ENCODE measurements at places on chromosomes 5 and 9.

DNA sequence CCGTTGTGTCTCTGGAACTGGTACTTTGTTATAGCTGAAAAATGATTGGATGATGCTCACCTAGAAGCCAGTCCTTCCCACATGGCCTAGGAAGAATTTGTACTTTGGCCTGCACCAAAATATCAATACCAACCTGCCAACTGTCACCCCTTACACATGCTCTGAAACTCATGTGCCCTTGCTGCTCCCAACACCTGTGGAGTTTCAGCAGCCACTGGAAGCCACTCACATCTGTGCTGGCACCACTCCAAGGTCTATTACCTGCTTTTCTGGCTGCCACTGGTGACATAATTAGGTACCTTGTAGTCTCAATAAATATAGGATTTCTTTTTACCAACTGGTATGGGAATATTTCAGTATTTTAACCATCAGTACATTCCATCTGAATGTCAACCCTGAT lies 363.6 kb downstream of the SH3GL2 start:
- DNase-seq: no peak

DNA sequence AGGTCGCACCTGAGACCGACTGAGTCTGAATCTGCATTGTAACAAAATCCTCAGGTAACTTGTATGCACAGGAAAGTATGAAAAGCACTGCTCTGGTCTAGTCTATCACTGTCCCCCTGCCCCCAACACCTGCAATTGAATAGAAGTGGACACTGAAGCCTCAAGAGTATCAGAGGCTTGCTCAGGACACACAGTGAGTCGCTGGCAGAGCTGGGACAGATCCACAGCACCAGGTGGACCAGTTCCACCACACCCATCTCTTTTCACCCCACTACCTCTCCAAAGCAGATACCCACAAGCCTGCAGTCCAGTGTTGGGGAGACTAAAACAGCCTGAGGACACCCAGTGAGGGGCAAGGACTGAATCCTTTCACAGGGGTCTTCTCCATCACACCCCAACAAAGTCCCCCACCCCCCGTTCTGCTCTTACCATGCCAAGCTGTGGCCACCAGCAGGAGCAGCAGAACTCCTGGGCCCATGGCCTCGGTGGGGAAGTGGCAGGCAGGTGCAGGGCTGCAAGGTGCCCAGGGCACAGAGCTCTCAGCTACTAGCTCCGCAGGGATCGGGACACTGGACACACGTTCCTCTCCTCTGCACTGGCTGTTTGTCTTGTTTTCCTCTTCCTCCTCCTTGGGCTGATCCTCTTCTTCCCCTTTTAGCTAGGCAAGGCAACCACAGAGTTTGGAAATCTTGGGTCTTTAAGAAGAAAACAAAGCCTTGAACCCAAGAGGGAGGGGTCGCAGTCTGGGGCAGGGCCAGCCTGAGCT lies at the start of gene CSF1R:
Gene CSF1R (minus strand): TSS at position 605 of the 766 bp plus-strand sequence. CDS start 127 bp downstream, at position 478.
- no peak for DNase-seq

DNA sequence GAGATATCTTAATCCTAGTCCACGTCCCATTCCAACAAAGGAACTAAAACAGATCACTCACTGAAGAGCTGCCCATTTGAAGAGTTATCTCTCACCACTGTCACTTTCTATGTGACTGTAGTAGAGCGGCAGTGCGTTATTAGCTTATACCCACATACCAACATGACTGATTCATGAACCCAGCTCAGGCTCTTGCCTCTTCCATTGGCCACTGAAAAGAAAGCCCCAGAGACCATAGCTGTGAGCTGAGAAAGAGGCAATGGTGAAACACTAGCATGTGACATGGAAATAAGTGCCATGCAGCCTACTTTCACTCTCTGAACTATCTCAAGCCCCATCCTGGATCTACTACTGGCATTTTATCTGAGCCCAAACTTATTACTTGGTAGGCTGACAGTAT lies 151.7 kb upstream of the MOCS2 start:
- no peak for DNase-seq

- DNase-seq: no peak
Observed at GRCh38 chr9:129624168-129624759, 1.7 kb upstream of the NTMT1 start.

DNA sequence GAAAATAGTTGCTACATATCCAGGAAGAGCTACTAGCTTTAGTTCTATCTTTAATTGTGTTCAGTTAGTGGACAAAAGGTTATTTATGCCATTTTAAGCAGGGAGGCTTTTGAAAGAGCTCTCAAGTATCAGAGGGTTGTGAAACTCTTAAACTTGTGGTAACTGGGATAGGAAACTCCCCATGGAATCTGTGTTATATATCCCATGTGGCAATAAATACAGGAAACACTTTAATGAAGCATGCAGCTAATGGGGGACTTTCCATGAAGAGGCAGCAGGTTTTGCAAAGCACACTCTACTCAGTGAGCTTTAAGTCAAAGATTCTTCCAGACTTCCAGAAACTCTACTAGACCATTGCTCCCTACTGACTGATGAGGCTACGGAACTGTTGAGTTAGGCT lies 805.0 kb upstream of the C9orf72 start:
- no peak for DNase-seq

DNA sequence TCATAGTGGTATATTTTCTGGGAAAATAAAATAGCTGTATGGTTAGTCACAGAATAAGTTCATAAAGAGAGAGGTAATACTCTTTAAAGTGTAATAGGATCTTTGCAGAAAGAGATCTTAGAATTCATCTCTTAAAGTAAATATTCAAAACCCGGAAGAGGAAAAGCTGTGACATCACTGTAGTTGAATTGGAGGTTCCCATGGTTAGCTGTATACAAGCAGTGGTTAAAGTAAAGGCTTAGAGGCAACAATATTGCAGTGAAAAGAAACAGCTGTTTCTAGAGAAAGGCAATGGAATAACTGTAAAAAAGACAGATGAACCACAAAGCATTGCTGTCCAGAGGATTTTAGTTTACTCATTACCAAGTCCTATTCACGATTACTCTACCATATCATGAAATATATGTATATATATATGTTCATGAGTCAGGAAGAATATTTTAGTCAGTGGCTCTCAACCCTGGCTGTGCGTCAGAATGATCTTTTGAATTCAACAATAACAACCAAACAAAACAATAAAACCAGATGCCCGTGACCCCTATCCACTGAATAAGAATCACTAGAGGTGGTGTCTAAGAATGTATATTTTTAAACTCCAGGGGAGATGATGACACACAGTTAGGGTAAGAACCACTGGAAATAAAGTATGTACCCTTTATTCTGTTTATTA lies 4.7 kb downstream of the ERCC6L2 start:
- DNase-seq: no peak

DNA sequence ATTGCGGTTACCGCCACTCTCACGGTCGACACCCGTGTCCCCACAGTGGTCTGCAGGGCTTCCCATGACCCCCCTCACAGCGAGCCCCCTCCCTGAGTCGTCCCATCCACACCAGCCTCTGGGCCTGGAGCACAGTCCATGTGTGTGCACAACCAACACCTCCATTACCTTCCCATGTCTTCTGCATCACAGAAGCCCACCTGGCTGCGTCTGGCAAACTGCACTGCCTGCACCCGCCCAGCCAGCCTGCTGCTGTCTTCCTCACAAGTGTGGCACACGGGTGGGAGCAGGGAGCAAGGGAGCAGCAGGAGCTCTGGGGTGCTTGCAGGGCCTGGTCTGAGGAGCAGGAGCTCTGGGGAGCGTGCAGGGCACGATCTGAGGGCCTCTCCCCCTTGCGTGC lies 415.3 kb upstream of the IRX4 start:
- no peak for DNase-seq

- DNase-seq: no peak
Observed at GRCh38 chr5:72013766-72014624, 93.3 kb upstream of the MAP1B start.

DNA sequence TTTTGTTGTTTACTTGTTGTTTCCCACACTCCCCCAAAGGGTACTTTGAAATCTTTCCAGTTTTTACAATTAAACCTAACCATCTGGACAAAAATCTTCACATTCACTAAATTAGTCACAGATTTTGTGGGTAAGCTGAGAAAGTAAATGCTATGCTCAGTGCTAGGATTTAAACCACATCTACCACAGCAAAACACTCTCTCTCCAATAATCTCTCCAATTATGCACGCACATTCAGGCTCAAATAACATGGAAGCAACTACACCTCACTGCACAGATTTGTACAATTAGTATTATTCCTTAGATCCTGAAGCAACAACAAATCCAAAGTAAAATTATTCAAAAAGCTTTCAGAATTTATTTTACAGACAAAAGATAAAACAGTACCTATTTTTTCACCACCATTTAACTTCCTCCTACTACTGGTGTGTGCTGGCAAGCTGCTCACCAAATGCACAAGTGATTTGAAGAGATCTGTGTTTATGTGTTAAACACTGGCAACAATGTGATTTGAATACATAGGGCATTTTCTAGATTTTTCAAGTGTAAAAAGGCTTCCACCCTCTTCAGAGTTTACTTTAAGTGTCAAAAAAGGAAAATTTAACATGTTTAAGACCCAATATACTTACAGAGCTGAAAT lies 16.6 kb downstream of the ZNF608 start:
- no peak for DNase-seq

DNA sequence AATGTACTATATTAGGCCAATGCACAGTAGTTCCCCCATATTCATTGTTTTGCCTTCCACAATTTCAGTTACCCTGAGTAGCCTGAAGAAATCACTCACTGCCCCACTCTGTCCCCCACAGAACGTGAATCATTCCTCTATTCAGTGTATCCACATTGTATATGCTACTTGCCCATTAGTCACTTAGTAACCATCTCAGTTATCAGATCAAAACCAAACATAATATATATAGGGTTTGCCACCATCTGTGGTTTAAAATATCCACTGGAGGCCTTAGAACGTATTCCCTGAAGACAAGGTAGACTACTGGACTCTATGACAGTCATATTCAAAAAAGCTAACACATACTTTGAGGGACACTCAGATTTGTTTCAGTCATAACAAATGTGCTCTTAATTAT lies 465.7 kb upstream of the RGMB start:
- no peak for DNase-seq

GRCh38 chr9:33719581-33720374 lies 75.6 kb upstream of the PRSS3 start:
- no peak for DNase-seq

DNA sequence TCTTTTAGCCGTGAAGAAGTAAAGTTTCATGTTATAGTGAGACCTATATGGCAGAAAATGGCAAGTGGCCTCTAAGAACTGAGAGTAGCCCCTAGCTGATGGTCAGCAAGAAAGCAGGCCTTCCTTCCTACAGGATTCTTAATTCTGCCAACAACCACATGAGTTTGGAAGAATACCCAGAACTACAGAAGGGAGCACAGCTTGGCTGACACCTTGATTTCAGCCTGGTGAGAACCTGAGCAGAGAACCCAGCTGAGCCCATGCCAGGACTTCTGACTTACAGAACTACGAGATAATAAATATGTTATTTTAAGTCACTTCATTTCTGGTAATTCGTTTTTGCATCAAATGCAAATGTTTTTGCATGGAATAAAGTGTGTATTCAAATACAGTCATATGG lies 5.9 kb upstream of the FBXL17 start:
- no peak for DNase-seq

DNA sequence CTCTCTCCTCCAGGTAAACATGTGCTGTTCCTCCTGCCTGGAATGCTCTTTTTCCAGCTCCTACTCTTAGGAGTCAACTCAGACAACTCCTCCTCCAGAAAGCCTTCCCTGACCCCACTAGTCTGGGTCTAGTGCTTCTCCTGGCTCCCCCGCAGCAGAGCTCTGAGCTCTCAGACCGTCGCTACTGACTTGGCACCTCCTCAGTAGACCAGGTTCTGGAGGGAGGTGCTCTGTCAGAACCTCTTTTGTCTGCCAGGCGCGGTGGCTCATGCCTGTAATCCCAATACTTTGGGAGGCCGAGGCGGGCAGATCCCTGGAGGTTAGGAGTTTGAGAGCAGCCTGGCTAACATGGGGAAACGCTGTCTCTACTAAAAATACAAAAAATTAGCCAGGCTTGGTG lies 3.4 kb downstream of the LRRC8A start:
- DNase-seq: no peak

DNA sequence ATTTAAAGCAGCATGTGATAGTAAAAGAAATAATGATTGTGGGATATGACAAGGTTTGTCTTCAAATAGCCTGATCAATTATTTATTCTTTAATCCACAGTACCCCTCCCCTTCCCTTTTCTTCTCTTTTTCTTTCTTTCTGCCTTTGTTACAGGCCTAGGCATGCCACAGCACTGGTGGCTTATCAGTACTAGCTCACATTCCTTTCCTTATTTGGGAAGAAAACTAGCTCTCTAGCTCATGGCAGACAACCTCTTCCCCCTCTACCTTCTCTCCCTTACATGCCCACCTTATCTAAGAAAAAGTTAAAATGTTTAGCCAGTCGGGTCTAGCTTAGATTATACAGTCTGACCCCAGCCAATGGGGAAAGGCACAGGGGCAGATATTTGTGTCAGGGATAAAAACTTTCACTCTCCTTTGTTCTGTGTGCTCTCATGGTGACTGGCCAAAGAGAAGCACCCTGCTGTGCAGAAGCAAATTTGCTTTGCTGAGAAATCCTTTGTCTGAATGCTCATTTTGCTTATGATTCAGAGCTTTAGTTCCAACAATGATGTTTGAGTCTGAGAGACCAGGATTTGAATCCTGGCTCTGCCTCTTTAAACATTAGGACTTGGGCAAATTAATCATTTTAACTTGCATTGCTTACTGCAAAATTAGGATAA lies 75.8 kb upstream of the CDH12 start:
- DNase-seq: no peak

GRCh38 chr5:22076586-22076985 lies 776.6 kb downstream of the CDH12 start:
- no peak for DNase-seq

DNA sequence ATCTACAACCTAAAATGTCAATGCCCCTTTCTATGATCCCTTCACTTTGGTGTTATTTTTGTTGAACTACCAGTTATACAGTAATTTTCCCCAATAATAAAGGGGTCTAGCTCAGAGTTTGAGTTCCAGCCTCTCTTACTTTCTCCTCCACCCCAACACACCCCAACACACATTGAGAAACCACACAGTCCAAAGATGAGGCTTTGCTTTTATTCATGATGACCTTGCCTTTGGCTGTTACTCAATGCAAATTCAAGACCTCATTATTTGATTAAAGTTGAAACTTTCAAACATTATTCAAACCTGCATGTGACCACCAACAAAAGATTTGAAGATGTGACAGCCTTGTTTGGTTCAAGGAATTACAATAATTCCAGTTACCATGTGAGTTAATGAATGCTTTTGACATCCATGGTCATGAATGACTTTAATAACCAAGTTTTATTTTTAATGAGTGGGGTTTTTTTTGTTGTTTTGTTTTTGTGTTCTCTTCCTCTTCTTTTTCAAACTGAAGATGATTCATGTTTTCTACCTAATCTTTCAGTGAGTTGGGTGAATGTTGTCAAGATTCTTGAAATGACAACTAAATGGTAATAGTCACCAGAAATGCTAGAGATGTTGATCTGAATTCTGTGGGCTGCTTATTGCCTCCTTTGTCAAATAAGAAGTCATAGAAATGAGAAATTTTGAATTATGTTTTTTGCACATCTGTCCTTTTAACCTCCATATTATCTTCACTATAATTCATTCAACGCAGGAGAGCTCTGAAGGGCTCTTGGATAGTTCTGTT lies 106.0 kb downstream of the HACD4 start:
- no peak for DNase-seq

DNA sequence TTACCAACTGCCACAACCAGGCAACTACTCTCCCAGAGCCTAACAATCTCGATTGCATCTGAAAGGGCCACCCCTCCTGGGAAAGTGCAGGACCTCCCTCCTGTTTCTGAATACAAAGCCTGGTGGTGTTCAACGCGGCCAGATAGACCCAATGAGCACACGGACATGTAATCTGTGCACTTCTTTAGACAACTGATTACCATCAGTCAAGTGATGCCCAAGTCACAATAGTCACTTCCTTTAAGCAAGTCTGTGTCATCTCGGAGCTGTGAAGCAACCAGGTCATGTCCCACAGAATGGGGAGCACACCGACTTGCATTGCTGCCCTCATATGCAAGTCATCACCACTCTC lies 739 bp downstream of the C9orf72 start:
- peak; percentile 55 for DNase-seq
